Activated CD8-positive, alpha-beta memory T cell treated with anti-CD3 and anti-CD28 coated beads, Interleukin-2, amount 10 ng/mL, durations not matched to agents 7 days and 5 days (primary cell): ENCODE measurements at places on chromosomes 7 and 10. TPM values are rescaled to one million over a fixed set of nuclear protein-coding genes. Genes with fewer than 3 reads are reported as not detected.

DNA sequence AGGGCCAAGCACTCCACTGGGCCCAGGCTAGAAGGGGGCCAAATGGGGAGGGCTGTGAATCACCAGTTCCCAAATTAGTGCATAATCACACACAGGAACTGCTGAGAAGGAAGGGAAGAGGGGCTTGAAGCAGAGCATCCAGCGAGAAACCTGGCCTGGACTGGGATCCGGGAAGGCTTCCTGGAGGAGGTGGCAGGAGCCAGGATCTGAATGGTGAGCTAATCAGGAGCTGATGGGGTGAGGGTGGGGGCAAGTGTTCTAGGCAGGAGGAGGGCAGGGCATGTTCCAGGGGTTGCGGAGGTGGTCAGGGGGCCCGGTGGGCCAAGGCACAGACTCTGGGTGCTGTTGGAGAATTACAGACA, 12.6 kb downstream of the PWWP2B start:
- no peak for DNase-seq

DNA sequence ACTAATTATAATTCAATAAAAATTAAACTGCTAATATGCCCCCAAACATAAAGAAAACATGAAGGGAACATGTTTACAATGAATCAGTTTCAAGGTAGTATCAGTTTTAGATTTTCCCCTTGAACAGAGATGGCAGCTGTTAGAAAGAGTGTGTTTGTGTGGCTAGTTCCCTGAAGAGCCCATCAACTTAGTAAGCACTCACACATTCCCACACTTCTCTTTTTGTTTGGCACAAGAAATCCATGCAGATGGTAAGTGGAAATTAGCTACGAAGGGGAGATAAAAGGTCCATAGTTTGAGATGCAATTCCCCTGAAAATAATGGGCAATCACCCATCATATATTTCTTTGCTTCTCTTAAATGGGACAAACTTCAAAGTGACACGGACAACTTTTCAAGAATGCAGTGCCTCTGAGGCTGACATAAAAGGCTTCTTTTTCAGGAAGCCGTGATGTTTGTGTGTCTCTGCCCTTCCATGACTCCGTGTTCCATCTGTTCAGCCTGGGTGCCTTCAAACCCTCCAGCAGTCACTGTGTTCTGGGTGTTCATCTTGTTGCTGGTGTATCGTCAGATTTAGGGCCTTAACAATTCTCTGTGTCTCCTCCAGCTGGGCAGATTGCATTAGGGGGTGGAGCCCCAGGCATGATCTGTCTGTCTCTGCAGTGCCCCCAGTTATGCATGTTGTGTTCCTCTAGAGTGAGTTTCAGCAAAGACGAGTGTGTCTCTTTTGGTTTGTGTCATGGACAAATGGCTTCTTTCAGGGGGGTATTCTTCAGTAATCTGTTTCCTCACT, 259.5 kb upstream of the NPY start:
- no peak for DNase-seq

Gene TRIM50
- not detected for total RNA-seq

Gene PON3
- 0.40 TPM for total RNA-seq

DNA sequence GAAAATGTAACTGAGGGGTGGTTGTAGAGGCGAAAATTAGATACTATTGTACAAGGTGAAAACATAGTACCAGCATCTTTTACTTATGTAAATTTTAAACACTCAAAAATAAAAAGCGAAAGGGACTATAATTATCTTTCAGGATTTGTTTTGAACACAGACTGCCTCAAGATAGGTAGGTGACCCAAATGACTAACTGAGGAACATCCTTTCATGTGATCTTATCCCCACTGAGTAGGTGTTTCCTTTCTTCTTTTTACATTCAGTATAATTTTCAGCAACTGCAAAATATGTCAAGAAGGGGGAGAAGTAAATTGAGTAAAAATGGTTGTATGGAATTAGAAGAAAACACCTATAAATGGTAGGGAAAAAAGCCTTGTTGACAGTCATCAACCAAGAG, 236.7 kb downstream of the PHF14 start:
- DNase-seq, result no peak

Gene GRID1
- total RNA-seq, result not detected

Gene FAM131B
- 2.6 TPM for total RNA-seq

Gene TAS2R40
- total RNA-seq, result not detected

Gene NPFFR1
- total RNA-seq, result not detected

DNA sequence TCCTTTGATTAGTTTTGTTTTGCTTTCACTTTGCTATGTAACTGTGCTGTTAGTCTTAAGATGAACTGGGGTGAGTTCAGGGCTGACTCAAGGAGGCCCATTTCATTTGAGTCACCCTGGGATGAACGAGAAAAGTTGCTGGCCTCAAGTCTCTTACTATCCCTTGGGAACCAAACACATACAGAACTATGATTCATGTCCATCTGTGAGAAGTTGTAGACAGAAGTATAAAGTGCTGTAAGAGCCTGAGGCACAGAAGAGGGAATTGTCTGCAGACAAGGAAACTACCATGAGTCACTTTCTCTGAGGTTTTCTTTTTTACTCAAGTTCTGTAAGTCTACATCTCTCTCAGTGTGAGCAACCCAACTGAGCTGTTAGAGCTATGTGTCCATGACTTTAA, 179.8 kb upstream of the CSTF2T start:
- DNase-seq, result peak; percentile 44

Gene PLEKHA8
- total RNA-seq, result 10.9 TPM

DNA sequence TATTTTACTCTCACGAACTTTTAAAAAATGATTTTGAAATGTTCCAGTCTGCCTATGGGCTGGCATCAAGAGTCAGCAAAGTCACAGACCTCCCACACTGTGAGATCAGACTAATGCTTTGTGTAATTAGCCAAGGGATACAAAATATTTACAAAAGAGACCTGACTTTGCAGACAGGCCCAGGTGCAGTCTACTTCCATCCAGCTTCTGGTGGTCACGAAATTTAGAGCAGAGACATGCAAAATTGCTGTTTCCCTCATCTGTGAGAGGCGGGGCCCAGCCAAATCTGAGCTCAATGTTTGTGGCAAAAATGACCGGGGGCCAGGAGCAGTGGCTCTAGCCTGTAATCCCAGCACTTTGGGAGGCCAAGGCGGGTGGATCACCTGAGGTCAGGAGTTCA, 82.5 kb upstream of the PITRM1 start:
- no peak for DNase-seq

Gene CCL24
- total RNA-seq, result not detected

DNA sequence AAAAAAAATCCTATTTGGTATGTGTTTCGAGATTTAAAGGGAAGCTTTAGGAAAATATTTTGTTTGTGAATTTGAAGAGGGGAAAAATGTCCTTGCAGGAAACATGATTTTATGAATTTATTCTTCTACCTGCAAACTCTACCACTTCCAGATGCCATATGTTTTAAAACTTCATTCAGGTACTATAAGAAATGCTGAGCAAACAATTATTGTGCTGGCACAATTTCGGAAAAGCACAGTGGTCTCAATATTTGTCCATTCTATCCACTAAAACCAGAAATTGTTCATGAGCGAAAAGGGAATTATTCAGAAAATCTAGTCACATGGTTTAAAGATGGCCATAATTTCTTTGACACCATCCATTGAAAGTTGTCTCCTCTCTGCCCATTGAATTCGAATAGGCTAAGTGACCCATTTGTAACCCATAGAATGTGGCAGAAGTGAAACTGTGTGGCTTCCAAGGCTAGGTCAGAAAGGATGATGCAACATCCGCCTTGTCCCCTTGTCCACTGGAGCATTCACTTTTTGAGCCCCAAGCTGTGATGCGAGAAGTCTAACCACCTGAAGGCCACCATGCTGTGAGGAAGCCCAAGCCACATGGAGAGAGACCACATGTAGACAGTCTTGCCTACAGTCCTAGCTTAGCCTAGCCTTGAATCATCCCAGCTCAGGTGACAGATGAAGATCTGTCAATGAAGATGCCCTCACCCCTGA, 189.8 kb upstream of the PRKCQ start:
- no peak for DNase-seq

DNA sequence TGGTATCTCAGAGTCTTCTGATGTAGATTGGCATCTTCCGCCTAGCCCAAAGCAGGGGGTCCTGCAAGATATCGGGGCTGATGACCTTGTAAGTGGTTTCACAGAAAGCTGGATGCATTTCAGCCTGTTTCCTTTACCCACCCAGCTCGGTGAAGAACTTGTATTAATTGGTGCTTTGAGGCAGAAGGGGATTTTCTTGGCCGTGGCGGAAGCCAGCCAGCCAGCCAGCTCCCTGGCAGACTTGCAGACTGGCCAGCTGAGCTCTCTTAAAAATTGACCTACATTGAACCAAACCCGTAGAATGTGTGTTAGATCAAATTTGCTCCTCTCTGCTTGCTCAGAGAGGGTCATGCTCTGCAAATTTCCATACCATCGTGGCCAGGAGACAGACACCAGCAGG, 218.4 kb downstream of the ADAM12 start:
- DNase-seq, result no peak

Gene GPR15LG
- total RNA-seq, result not detected

DNA sequence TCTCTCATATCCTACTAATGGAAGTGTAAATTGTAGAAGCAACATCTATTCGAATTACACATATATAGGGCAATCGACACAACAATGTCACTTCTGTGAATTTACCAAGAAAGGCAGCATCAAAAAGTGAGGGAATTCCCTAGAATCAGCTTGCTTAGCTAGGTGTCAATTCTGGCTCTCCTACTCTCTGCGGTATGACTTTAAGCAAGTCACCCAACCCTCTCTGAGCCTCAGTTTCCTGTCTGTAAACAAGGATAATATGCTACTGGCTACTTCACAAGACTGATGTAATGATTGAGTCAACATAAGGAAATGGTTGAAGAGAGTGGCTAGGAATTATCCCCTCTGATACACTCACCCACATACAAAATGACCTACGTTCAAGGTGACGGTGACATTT, 19.4 kb downstream of the CCDC6 start:
- DNase-seq, result no peak

Gene LIPF
- not detected for total RNA-seq

GRCh38 chr10:100229819-100230422, 525 bp upstream of the CHUK start:
- DNase-seq, result no peak

GRCh38 chr7:8092140-8092539, 123.5 kb downstream of the GLCCI1 start:
- DNase-seq, result no peak

Gene GNGT1
- not detected for total RNA-seq

Gene AKR1C8
- not detected for total RNA-seq

Gene C10orf90
- total RNA-seq, result not detected

DNA sequence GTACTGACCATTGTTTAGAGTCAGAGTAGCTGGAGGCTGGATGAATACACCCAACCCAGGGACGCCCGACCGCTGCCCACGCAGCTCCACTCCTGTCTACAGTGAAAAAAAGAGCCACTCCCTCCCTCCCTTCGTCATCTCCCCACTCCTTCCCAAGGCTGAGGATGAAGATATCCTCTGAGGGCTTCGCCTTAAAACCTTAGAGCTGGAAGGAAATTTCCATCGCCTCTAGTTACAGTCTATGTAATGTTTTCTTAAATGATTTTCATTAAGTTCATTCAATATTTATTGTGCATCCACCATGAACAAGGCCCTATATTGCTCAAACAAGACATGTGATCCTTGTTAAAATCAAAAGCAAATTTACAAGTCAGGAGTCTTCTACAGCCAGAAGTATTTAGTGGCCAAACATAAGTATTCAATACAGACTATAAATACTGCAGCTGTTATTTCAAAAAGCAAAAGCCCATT, 11.3 kb upstream of the SLIT1 start:
- no peak for DNase-seq

Gene MSRB2
- total RNA-seq, result 6.0 TPM

DNA sequence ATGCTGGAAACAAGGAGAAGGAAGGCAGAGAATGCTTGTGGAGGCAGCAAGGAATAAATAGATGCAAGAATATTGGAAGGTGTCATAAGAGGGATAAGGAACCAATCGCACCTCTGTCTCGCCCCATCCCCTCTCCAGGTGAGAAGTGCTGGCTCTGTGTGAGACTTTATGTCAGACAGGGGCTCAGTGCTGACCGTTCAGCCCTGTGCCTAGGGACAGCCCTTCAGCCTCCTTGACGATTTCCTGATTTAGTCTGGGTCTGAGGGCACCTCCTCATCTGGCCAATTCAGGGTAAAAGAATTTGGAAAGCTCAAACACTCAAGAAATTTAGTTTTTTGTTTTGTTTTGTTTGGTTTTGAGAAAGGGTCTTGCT, 54.9 kb downstream of the FAM241B start:
- DNase-seq, result no peak

DNA sequence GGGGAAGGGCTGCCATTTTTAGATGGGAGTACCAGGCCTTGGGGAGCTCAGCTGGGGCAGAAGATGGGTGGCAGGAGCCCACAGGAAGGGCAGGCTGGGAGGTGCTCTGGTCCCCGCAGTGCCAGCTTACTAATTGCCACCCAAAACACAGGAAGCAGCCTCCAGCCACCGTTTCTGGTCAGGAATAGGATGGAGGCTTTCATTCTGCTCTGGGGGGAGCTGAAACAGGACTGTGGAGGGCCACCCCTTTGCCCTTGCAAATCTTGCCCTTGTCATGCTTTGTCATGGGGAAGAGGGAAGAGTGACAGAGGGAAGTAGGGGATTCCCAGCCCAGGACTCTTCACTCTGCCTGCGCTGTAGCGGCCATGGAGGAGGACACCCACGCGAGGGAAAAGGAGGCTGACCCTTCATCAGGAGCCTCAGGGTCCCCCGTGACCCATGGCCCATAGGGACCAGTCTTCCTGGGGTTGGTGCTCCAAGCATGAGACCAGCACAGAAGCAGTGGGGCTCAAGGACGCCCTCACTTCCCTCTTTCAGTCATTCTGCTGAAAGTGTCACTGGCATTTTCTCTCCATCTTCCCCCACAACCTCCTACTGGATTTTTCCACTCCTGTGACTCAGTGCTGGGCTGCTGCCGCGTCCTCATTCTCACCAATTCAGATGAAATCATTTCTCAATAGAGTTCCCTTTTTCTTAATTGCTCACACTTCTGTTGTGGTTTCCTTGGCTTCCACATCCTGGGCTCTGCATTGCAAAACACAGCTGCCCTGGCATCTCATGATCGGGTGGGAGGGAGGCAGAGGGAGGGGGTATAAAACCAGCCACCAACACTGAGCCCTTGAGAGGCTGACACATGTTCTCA, 61.9 kb downstream of the MKI67 start:
- peak; percentile 78 for DNase-seq

- DNase-seq, result no peak
Observed at GRCh38 chr7:131581241-131582051, 25.0 kb upstream of the PODXL start.

Gene NUPR2
- not detected for total RNA-seq
